ENCODE measurements at places on chromosomes 5 and 9.

DNA sequence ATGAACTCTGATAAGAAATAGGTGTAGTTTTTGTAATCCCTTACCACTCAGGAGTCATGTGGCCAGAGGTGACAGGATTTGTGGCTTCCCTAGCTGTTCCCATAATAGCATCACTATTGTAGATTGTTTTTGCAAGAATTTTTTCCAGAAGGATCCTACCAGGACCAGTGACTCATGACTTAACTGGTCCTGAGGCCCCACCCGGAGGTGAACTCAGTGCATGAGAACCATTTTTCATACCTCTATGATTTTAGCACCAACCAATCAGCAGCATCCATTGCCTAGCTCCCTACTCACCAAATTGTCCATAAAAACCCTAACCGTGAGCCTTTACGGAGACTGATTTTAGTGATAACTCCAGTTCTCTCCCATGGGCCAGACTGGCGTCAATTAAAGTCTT is 484.8 kb downstream of the PSAT1 start:
- DNase-seq: no peak

DNA sequence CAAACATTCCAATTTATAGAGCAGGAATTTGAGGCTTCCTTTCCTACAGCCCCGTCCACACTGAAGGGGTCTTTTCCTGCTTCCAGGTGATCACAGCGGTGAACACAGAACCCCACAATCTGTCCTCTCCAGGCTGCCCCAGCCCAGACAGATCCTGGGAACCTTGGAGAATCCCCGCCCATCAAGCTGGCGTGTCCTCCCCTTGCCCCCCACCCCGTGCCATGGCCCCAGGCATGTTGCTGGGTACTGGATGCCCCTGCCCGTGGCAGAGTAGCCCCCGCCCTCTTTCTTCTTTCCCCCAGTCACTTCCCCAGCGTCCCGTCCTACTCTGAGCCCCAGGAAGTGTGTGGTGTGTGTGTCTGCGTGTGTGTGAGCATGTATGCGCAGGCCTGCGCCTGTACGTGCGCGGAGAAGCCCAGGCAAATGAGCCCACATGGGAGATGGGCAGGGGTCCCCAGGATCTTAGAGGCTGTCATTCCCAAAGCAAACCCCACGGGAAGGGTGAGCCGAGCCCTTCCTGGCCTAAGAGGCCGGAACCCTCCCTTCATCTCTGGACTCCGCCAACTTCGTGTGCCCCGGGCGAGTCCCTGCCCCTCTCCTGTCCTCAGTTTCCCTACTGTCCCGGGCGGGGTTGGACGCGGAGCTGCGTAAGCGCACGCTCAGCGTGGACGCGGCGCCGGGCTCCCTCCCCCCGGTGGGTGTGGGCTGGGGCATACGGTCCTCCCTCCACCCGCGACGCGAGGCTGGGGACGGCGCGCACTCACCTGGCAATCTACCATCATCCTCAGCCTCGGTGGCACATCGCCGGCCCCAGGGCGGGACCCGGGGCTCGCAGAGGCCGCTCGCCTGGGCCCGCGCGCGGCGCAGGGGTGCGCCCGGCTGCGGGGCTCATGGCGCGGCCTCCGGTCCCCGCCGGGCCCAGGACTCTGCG is 15.2 kb downstream of the GBGT1 start:
- peak; percentile 67 for DNase-seq

DNA sequence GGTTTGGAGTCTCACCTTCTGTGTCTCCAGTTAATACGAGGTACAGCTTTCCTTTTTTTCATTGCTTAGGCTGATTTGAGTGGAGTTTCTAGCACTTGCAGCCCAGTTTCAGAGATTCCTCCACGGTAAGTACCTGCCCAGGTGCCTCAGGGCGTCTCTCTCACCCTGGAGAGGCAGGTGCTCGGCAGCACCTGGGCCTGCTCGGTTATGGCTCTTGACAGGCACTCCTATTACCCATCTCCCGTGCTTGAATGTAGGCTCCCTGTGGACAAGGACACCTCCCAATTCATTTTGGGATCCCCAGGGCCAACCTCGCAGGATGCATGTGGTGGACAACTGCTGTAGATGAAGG is 144.3 kb downstream of the NR3C1 start:
- no peak for DNase-seq

- no peak for DNase-seq
These were observed 37.1 kb upstream of the TNC start for GRCh38 chr9:115155037-115155436.

GRCh38 chr5:91141642-91142041 is 241.5 kb downstream of the ARRDC3 start:
- no peak for DNase-seq

DNA sequence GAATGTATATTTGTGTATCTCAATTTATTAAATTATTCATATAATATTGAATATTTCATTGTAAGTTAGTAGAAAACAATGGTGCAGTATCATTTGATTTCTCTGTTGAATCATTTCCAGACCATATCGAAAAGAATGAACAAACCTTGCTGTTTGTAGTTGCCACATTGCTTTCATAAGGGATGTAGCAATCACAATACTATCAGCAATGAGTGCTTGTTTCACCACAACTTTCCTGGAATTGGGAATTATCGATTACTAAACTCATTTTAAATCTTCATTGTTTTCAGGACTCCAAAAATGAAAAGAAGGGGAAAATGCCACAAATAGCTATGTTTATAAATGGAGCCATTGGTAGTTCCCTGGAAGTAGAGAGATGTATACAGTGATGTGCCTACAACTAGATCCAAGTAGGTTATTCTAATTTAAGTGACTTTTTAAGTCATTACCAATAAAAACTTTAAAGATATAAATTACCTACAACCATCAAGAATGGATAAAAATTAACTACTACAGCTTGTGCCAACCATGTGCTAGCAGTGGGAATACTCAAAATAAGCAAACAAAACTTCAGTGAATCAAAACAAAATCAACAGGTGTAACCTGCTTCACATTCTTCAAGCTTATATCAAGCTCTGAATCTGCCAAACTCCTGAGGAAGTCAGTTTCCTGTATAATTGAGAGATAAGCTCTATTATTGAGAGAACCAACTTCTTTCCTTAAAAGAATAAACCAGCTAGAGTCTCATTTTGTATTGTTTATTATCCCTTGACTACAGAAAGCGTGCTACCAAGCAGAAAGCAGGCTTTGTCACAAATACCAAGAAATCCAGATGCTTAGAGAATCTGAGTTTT is 358.6 kb downstream of the ADGRV1 start:
- DNase-seq: no peak

- no peak for DNase-seq
These were observed 85.5 kb upstream of the ZNF169 start for GRCh38 chr9:94173632-94174031.

DNA sequence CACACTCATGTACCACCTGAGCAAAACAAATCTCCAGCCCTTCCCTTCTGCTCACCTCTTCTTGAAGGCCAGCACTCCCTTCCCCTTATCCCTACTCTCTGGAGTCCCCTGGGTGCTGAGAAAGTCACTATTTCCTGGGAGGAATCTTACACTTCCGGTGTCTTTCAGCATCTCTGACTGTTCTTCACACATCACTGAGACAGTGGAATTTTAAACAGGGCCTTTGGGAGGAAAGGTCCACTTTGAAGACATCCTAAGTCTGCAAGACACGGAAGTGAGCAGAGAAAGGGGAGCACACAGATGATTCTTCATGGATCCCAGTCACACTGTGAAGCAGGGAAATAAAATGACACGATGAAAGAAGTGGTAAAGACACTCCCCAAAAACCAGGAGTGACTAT is 25.6 kb downstream of the FRMD3 start:
- DNase-seq: no peak

DNA sequence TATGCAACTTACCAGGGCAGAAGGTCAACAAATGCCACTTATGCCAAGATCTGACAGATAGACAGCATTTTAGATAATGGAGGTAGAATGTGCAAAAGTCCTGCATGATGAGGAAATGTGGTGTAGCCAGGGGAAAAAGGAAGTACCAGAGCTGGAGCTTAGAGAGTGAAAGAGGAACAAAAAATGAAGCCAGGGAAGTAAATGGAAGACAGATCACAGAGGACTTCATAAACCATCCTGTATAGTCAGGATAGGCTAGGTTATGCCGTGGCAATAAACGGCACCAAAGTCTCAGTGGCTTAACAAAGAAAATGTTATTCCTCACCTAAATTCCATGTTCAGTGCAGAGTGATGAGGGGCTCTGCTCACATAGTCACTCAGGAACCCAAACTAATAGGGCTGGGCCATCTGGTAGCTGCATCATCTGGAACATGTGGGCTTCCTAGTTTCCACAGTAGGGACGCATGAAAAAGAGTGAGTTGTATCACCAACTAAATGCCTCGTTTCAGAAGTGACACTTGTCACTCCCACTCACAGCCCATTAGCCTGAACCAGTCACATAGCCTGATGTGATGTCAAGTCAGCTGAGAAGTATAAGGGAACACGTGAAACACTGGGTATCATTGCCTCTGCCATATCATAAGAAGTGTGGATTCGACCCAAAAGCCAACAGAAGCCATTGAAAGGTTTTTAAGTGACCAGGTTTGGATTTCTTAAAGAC is 70.3 kb downstream of the SH3RF2 start:
- DNase-seq: no peak

DNA sequence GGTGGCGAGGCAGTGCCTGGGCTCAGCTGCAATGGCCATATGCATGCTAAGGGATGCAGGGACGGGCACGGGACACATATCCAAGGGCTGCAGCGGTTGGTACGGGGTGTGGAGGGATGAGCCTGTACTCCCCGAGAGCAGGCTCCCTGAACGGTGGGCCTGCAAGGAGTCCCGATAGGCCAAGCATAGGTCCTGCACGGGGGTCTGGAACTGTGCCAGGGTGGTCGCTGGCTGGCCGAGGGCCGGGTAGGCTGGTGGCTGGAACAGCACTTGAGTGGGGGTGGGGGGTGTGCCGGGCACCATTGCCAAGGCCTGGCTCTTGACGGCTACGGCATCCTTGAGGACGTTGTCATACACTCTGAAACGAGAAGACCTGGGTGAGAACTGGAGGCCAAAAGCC is 24.1 kb downstream of the FABP6 start:
- DNase-seq: no peak

DNA sequence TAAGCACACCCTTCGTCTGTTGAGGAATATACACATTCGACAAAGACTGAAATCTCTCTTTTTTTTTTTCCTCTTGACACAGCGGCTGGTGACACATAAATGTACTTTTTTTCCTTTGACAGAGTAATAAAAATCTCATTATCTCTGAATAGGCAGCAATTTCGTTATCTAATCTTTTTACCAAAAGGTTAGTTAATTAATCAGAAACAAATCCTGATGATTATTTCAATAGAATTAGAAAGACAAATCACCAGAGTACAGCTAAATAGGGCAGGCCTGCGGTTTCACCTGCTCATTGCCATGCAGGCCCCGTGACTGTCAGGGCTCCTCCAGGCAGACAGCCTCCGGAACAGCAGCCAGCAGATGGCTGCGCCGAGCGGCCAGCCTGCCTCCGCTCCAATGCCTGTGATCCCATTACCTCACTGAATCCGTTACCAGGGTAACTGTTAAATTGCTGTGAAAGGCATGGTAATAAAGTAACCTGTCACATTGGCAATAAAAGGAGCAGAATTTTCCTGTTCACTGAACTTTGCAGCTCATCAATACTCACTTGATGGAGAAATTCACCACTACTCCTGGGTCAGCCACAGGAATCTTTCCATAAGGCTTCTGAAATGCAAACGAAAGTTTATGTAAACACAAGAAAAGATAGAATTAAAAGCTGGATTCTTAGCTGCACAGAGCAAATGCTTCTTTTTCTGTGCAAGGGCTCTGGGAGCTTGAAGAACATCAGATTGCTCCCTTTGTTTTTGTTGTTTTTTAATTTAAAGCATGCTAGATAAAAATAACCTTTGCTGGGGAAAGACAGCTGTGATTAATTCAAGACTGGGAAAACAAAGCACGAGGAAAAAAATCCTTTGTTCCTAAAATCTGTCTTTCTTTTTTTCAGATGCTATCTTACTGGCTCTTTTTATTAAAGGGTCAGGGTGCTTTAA is 666.4 kb upstream of the ZNF608 start:
- peak; percentile 35 for DNase-seq

- no peak for DNase-seq
These were observed 39.4 kb downstream of the KDM3B start for GRCh38 chr5:138391859-138392386.

GRCh38 chr5:91156242-91156641 is 226.9 kb downstream of the ARRDC3 start:
- no peak for DNase-seq

GRCh38 chr9:113210815-113211214 is 10.3 kb downstream of the FKBP15 start:
- DNase-seq: no peak

DNA sequence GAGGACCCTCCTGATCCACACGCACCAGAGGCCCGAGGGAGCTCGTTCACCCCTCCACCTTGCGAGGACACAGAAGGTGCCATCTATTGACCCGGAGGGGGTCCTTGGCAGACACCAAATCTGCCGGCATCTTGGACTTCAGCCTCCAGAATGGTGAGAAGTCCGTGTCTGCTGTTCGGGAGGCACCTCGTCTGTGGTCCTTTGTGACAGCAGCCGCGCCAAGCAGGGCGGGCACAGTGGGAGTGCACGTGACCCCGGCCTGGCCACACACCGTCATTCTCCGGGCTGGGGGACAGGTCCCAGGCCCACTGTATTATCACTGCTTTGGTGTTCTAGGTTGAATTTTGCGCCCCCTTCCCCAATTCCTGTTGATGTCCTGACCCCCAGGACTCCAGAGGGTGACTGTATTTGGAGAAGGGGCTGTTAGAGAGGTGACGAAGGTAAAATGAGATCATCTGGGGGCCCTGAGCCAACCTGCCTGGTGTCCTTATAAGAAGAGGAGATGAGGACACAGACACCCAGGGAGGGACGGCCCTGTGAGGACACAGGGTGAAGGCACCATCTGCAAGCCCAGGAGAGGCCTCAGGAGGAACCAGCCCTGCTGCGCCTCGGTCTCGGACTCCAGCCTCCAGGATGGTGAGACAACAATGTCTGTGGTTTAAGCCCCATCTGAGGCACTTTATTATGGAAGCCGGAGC is 15.7 kb downstream of the LPCAT1 start:
- DNase-seq: no peak

DNA sequence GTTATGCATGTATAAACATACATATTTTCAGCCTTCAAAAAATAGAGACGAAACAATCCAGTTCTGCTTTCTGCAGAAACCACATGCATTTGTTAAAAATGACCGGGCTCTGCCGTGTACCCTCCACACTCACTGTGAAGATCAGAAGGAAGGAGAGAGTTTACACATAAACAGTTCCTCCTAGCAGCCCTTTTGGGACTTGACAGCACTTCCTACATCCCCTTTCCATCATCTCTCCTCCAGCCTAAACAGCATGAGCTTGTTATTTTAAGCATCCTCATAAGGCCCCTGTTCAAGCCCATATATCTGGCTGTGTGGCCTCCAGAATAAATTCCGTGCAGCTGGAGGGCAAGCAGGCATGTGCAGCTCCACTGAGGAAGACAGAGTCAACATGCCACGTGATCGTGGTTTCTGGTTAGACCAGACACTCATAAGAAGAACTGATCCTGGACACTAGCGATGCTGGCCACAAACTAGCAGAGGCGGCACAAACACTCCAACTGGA is 42.2 kb downstream of the NIPAL4 start:
- DNase-seq: peak; percentile 59

All from GM13977 (cell line).